Foreskin keratinocyte (primary cell): ENCODE measurements at places on chromosomes 7 and 10.

GRCh38 chr7:1700086-1700485 lies 30.0 kb downstream of the ELFN1 start:
- DNase-seq, result no peak

DNA sequence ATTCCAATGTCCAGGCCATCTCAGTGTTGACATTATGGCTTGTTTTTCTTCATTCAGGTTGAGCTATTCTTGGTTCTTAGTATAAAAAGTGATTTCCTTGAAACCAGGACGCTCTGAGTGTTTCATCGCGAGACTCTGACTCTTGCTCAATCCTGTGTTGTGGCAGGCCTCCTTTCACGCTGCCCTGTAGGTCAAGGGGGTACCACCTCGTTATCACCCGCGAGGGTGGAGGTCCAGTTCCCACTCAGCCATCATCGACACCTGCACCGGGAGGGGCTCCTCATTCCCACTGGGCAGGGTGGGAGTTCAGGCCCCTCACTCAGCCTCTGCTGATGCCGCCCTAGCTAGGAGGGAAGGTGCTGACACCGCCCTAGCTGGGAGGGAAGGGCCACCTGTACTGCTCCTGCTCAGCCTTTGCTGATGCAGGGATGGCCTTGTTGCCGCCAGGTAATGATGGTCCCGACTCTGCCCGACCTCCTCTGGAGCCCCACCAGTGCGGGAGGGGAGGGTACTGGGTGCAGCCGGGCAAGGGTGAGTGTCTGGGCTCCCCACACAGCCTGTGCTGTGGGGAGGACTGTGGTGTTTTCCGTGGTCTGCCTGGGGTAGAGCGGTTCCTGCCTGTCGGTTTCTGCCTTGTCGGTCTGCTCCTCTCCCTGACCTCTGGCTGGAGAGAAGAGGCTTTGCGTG lies 16.4 kb downstream of the IQCE start:
- no peak for DNase-seq

- DNase-seq, result no peak
These were observed 25.6 kb upstream of the TMEM26 start for GRCh38 chr10:61478621-61479312.

DNA sequence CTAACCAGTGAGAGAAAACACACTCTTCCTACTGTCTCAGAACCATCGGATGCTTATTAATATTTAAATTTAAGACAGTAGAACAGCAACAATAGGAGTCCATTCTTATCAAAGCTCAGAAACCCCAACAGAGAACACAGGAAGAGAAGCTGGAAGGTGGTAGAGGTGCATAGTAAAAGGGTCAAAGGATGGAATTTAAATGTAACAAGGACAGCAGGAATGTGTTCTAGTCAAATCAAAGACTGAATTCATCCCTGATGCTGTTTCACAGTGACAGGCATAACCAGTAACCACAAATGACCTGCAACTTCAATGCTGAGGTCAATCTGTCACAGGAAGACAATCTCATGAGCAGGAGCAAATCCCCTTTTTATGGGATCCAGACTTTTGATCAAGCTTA lies 1259.7 kb downstream of the XPNPEP1 start:
- no peak for DNase-seq

GRCh38 chr10:63515002-63515763 lies 6.0 kb upstream of the REEP3 start:
- DNase-seq, result peak; percentile 43

GRCh38 chr10:5071411-5072198 lies 22.6 kb upstream of the AKR1C3 start:
- peak; percentile 45 for DNase-seq

GRCh38 chr10:123926401-123927264 lies 35.0 kb upstream of the CPXM2 start:
- DNase-seq, result peak; percentile 29
